ENCODE measurements at places on chromosomes 7 and 10.

GRCh38 chr7:139799586-139799985 is 21.8 kb upstream of the HIPK2 start:
- H3K4me3 ChIP-seq: no peak overlapping the region
- no peak for DNase-seq
- peaks cover 27% of the 10 kb centered on the region for H3K4me1 ChIP-seq
- H3K27ac ChIP-seq: peak overlapping the region; percentile 94
- no peaks in the 10 kb centered on the region for H3K27me3 ChIP-seq

DNA sequence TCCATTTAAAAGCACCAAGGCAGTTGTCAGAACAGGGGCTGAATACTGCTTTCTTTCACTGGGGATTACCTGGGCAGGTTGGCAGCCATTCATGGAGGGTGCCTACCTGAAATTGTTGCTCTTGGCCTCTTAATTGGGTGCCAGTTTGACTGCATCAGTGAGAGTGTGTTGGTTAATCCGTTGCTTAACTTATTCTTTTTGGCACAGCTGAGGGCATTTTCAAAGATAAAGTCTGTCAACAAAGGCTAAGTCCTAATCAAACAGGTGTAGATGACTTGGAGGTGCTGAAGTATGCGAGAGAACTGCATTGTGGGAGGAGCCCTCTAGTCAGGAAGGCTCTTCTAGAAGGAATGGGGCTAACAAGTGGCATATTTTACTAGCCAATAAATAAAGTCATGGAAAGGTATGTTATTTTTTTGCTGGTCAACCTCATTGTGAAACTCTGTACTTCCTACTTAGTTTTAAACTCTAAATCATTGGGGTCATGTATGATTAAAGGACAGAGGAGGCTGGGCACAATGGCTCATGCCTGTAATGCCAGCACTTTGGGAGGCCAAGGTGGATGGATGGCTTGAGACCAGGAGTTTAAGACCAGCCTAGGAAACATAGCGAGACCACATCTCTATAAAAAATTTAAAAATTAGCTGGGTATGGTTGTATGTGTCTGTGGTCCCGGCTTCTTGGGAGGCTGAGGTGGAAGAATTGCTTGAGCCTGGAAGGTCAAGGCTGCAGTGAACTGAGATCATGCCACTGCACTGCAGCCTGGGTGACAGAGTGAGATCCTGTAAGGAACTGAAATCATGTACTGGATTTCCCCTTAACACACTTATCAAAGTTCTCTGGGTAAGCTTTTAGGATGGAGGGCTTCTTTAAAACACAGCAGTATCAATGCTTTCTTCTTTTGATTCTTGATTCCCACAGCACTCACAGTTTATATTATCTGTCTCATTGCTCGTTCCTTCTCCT is 134.1 kb downstream of the LRMDA start:
- no peaks in the 10 kb centered on the region for H3K36me3 ChIP-seq
- H3K4me1 ChIP-seq: no peaks in the 10 kb centered on the region
- no peak overlapping the region for H3K27ac ChIP-seq
- no peak for DNase-seq
- no peak overlapping the region for H3K4me3 ChIP-seq
- no peaks in the 10 kb centered on the region for H3K27me3 ChIP-seq

DNA sequence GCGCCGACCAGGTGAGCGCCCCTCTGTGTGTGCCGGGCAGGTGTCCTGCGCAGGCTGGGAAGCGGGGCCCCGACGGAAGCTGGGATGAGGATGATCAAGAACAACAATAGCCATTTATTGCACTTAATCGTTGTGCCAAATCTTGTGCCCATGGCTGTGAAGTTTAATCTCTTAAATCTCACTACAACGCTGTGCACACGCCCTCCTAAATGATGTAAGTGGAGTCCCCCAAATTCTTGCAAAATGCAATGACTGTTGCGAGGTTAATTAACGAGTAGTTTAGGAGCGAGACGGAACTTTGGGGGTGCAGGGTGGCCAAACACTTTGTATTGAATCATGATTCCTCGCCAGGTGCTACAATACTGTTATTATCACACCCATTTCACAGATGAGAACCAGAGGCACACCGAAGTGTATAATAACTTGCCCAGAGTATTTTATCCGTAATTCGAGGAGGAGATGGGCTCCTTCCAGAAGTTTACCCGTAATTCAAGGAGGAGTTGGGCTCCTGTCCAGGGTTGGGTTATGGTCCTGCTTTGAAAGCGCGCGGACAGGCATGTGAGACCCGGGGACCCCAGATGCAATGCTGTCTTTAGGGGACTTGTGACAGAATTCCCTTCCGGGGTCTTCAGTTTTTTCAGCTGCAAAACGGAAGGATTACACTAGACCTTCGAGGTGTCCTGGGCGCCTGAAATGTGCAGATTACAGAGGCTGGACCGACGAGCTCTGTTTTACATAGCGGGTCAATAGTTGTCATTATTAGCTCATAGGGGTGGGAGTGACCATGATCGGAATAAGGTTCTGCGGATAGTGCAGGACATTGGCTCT is 1.0 kb downstream of the FFAR4 start:
- no peaks in the 10 kb centered on the region for H3K27me3 ChIP-seq
- no peak overlapping the region for H3K4me3 ChIP-seq
- no peak overlapping the region for H3K27ac ChIP-seq
- no peaks in the 10 kb centered on the region for H3K4me1 ChIP-seq

GRCh38 chr7:139931190-139931934 is 102.3 kb downstream of the TBXAS1 start:
- H3K4me1 ChIP-seq: no peaks in the 10 kb centered on the region
- no peaks in the 10 kb centered on the region for H3K27me3 ChIP-seq
- no peak overlapping the region for H3K4me3 ChIP-seq
- DNase-seq: no peak
- H3K27ac ChIP-seq: no peak overlapping the region

GRCh38 chr10:122435212-122435827 is 19.1 kb upstream of the ARMS2 start:
- no peaks in the 10 kb centered on the region for H3K27me3 ChIP-seq
- H3K4me3 ChIP-seq: no peak overlapping the region
- DNase-seq: peak; percentile 48
- H3K36me3 ChIP-seq: no peaks in the 10 kb centered on the region

GRCh38 chr10:80202934-80203834 is 2.2 kb downstream of the ANXA11 start:
- DNase-seq: peak; percentile 80
- H3K4me3 ChIP-seq: peak overlapping the region; percentile 96
- peaks cover 34% of the 10 kb centered on the region for H3K4me1 ChIP-seq
- H3K27me3 ChIP-seq: no peaks in the 10 kb centered on the region
- peak overlapping the region; percentile 61 for H3K27ac ChIP-seq
- no peaks in the 10 kb centered on the region for H3K36me3 ChIP-seq

GRCh38 chr10:23099816-23100215 is 4.4 kb downstream of the MSRB2 start:
- H3K27ac ChIP-seq: no peak overlapping the region
- peaks cover 5% of the 10 kb centered on the region for H3K4me1 ChIP-seq
- no peaks in the 10 kb centered on the region for H3K36me3 ChIP-seq

GRCh38 chr7:148963583-148964482 is 64.5 kb downstream of the PDIA4 start:
- H3K27ac ChIP-seq: no peak overlapping the region
- H3K4me3 ChIP-seq: peak overlapping the region; percentile 70
- H3K4me1 ChIP-seq: peaks cover 4% of the 10 kb centered on the region
- DNase-seq: no peak
- H3K36me3 ChIP-seq: no peaks in the 10 kb centered on the region
- no peaks in the 10 kb centered on the region for H3K27me3 ChIP-seq

DNA sequence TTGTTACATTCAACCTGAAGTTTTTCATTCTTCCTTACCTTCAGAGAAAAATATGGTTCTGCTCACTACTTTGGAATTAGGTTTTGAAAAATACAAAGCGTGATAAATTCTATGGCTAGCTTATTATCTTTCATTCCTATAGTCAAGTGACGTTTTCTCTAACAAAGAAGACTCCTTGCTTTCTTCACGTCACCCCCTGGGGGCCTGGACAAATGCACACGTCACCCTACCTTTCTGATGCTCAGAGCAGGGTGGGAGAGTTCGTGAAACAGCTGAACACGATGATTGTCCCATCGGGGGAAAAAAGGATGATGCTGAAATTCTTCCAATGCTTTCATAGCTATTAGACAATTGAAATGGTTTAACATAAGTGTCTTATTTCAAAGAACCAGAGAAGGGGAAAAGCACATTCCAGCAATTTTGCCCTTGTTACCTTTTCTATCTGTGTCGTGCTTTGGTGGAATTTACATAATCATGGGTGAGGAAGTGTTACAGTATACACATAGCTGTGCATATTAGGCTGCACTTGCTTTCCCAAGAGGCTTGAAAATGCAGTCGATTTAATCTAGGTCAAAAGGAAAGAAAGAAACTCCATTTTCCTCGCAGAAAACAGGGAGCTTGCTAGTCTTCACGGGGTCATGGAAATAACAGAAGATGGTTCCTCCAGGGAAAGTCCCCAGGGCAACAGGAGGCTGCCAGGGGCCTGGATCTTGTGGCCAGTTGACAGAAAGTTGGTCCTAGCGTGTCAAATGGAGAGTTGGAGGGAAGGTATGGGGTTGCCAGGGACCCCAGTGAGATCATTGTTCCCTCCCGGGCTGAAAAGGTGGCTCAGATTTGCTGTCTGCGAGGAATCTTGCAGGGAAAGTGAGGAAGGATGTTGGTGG is 189.2 kb downstream of the CELF2 start:
- H3K4me1 ChIP-seq: peaks cover 78% of the 10 kb centered on the region
- peak overlapping the region; percentile 82 for H3K27ac ChIP-seq
- no peak overlapping the region for H3K4me3 ChIP-seq
- H3K27me3 ChIP-seq: no peaks in the 10 kb centered on the region

- H3K4me3 ChIP-seq: no peak overlapping the region
- no peak for DNase-seq
- H3K4me1 ChIP-seq: no peaks in the 10 kb centered on the region
Measured at GRCh38 chr10:80700760-80701444, 163.2 kb downstream of the SH2D4B start.

GRCh38 chr7:83394776-83395175 is 232.1 kb upstream of the PCLO start:
- no peaks in the 10 kb centered on the region for H3K4me1 ChIP-seq
- H3K27ac ChIP-seq: no peak overlapping the region
- H3K27me3 ChIP-seq: no peaks in the 10 kb centered on the region
- no peak for DNase-seq
- no peak overlapping the region for H3K4me3 ChIP-seq

- no peaks in the 10 kb centered on the region for H3K4me1 ChIP-seq
- no peak for DNase-seq
- H3K27ac ChIP-seq: no peak overlapping the region
- H3K36me3 ChIP-seq: no peaks in the 10 kb centered on the region
- no peak overlapping the region for H3K4me3 ChIP-seq
Measured at GRCh38 chr10:47309408-47310089, 9.6 kb downstream of the GDF10 start.

DNA sequence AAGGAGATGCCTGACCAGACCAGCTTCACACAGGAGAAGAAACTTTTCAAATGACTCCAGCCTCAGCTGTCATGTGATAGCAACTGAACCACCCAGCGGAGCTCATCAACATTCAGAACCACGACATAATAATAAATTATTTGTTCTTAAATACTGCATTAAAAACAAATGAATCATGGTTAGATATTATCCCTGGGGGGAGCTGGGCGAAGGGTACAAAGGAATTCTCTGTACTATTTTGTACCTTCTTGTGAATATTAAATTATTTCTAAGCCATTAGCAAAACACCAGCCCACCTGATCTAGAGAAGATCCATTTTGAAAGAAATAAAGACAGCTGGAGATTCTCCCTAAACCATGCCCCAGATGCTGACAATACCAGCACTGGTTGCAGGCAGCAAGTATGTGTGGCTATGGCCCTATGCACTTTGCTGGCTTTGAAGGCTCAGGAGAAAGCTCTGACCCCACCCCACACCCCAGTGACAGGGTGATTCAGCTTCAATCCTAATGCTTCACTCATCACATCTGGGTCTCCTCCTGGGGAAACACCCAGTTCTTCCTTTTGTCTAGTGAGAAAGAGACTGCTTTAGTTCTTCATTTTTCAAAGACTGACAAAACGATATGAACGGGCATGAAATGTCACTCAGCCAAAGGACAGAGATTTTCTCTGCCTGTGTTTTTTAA is 45.5 kb upstream of the NKX2-3 start:
- H3K4me1 ChIP-seq: no peaks in the 10 kb centered on the region
- no peaks in the 10 kb centered on the region for H3K36me3 ChIP-seq
- H3K27me3 ChIP-seq: no peaks in the 10 kb centered on the region
- no peak overlapping the region for H3K27ac ChIP-seq
- no peak for DNase-seq

- peaks cover 16% of the 10 kb centered on the region for H3K4me1 ChIP-seq
- no peak overlapping the region for H3K27ac ChIP-seq
- peak; percentile 53 for DNase-seq
- H3K4me3 ChIP-seq: peak overlapping the region; percentile 62
- no peaks in the 10 kb centered on the region for H3K36me3 ChIP-seq
- H3K27me3 ChIP-seq: no peaks in the 10 kb centered on the region
Measured at GRCh38 chr10:134247-135131, 766 bp upstream of the ZMYND11 start.

- no peak overlapping the region for H3K27ac ChIP-seq
- peaks cover 21% of the 10 kb centered on the region for H3K4me1 ChIP-seq
Measured at GRCh38 chr7:7771452-7771851, 53.0 kb upstream of the RPA3 start.

GRCh38 chr7:3710531-3710930 is 409.5 kb downstream of the SDK1 start:
- no peak overlapping the region for H3K27ac ChIP-seq
- no peaks in the 10 kb centered on the region for H3K27me3 ChIP-seq

GRCh38 chr7:45569290-45569685 is 4.9 kb upstream of the ADCY1 start:
- H3K4me3 ChIP-seq: no peak overlapping the region
- no peaks in the 10 kb centered on the region for H3K27me3 ChIP-seq
- no peak overlapping the region for H3K27ac ChIP-seq
- DNase-seq: no peak
